GM20000 (cell line): ENCODE measurements at places on chromosomes 2 and 18.

DNA sequence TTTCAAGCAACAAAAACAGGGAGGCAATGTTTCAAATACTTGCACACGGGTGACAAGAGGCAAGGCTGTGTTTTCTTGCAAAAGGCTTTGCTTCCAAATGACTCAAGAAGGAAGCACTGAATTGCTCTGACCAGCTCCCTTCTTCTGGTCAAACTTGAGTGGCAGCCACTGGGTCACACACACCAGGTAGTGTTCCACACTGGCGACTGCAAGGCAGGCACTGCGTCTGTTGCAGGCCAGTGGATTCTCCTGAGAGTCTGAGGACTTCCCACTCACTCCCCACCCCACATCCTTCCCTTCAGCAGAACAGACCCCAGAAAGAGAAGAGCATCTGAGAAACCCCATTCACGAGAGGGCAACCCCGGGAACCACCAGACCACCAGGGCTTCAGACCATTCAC lies 19.8 kb downstream of the PARD6G start:
- no peak for DNase-seq

GRCh38 chr2:105686588-105686987 lies 58.1 kb upstream of the NCK2 start:
- DNase-seq, result no peak

DNA sequence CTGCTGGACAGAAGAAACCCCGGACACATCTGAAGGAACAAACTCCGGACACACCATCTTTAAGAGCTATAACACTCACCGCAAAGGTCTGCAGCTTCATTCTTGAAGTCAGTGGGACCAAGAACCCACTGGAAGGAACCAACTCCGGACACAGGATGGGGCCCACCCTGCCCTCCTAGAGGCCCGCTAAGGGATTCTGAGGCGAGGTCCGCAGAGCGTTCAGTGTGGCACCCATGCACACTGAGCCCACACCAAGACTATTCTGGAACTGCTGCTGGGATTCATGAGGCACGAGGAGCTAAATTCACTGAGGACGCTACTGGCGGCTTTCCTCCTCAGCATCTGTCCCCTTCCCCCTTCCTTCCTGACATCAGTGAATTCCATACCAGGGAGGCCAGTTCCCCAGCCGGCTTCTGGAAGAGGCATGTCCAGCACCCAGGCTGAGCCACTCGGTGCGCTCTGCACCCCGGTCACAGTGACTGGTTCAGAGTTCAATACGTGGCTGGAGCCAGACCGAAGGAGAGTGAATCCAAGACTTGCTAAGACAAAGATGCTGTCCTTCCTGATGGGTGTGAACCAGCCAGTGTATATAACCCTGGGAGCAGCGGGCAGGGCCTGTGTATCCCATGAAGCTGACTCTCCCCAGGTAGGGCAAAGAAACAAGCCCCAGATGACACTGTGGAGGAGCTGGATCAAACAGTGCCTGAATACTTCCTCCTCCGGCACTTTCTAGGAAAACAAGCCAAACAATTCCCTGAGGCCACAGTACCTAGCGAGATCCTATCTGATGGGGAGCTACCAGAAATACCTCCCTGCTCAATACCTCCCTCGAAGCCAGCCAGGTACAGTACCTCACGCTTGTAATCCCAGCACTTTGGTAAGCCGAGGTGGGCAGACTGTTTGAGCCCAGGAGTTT lies 11.1 kb downstream of the HDAC4 start:
- DNase-seq, result no peak

DNA sequence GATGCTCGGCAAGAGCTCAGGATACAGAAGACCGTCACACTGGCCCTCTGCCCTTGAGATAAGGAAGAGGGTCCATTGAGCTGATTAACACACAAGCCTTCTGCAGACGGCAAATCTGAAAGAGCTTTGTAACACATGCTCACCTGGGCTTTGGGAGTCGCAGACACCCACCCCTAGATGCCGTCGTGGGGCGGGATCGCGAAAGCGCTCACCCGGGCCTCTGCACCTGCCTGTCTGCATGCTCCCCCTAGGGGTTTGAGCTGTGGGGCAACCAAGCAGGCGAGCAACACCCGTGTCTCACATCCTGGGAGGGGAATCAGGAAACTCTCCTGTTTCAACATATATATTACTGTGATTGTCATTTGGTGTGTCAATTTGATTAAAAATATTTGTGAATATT lies 99.8 kb upstream of the KCNH7 start:
- DNase-seq, result no peak

DNA sequence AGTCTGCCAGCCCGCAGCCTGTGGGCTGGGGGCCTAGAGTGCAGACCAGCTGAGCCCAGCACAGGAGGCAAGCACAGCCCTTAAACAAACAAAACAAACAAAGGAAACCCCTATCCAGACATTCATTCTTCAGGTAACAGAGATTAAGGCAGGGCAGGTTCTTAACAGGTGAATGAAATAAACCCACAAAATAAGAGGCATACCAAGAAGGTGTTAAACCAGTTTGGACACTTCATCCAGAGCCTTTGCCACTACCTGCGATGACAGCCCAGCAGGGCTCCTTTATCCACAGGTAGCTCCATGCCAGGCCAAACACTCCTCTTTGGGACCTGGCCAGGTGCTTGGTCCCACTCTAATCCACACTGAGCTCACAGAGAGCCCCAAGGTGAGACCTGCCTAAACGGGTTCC lies 209.7 kb upstream of the SIX2 start:
- DNase-seq, result no peak

DNA sequence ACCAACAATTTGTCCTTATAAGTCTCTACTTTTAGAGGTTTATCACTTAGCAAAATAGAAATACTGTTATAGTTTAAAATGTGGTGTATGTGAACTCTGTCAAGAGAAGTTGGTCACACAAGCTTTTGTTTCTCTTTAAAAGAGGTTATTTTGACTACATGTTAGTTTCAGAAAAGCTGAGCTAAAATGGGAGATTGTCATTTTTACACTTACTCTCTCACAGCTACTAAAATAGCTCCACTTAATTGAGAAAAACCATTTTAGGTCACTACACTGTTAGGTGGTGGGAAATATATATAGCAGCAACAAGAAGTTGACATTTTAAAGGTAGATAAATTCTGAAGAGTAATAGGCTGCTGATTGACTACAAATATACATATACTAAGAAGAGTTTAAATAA lies 161.5 kb upstream of the KCNJ3 start:
- DNase-seq, result no peak

- no peak for DNase-seq
Measured at GRCh38 chr2:138428710-138429440, 72.7 kb upstream of the SPOPL start.
